Left cardiac atrium (tissue), 4 donors: ENCODE measurements at places on chromosomes 12 and 14. TPM values are rescaled to one million over a fixed set of nuclear protein-coding genes. Genes with fewer than 3 reads are reported as not detected.

Gene KRT3
- total RNA-seq = not detected

Gene CIROP
- not detected for total RNA-seq

DNA sequence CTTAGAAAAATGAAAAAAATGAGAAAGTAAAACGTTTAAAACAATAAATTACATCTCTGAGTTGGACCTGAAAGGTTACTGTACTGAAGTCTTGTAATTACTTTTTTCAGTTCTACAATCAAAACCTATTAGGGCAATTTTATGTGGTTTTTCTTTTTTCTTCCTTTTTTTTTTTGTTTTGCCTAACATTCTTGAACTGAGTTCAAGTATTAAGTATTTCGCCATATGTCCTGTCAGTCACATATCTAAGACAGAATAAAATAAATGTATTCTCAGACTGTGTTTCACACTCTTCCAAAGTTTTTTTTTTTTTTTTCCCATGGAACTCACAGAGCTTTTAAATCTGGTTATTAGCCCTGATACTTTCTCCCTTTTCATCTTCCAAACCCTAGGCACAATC lies 172.0 kb downstream of the BCAT1 start:
- no peak for DNase-seq

DNA sequence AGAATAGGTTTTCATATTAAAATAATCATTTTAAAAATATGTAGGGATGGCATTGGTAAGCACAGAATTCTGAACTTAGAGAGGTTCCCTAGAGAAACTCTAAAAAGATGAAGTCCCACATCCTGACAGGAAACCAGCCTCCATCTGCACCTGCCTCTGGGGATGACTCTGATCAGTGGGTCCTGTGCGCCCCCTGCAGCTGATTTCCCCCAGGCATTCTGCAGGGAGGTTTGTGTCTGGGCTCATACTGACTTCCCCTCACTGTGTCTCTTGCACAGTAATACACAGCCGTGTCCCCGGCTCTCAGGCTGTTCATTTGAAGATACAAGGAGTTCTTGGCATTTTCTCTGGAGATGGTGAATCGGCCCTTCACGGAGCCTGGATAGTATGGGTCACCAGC lies 602.9 kb downstream of the TMEM121 start:
- no peak for DNase-seq

GRCh38 chr14:100410056-100410565 lies 87.0 kb downstream of the SLC25A47 start:
- no peak for DNase-seq

DNA sequence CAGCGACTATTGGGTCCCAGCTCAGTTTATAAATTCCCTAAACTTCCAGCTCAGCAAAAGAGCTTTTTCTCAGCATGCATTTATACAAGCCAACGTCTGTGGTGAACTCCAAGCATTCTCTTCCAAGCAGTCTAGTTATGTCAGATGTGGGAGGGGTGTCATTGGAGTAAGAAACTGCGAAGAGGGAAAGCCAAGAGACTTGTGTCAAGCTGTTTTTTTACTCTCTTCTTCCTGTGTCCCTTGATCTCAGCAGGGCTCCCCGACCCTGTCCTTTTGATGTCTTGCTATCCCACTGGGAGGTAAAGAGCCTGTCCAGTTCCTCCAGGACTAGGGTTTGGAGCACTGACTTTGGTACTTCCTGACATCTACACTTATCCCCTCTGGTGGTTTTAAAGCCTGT lies 69.0 kb downstream of the PPM1H start:
- DNase-seq = no peak

GRCh38 chr14:29601616-29602015 lies 326.0 kb downstream of the PRKD1 start:
- no peak for DNase-seq

- no peak for DNase-seq
These were observed 17.7 kb upstream of the SERPINA4 start for GRCh38 chr14:94543449-94544124.

DNA sequence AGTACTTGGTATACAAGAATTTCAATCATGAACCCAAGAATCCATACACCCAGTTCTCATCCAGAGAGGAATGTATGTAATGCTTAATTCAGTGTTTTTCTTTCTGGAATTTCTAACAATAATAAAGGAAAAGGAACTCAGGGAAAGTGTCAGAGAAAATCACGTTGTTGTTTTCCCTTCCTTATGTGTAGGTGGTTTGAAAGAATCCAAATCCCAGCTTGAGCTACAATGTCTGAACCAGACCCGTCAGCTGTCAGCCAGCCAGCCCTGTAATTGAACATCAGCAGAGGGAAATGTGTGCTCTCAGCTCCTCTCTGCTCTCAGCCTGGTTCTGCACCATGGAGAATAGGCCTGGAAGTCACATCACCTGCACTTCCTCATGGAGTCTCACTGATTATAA lies 126.5 kb downstream of the TMEM30B start:
- DNase-seq = no peak

DNA sequence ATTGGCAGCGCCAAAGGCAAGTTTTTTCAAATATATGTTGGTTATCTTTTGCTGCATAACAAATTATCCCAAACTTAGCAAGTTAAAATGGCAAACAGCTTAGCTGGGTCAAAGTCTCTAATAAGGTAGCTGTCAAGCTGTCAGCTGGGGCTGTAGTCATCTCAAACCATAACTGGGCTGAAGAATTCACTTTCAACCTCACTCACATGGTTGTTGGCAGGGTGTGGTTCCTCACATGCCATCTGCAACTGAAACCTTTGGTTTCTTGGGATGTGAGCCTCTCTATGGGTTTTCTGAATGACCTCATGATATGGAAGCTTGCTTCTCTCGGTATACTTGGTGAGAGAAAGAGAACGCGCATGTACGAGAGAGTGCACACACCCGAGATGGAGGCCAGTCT lies 125.4 kb downstream of the LRIG3 start:
- DNase-seq = no peak
